ENCODE measurements at places on chromosomes 1 and 21.

- DNase-seq: no peak
These were observed 18.1 kb upstream of the PSMA5 start for GRCh38 chr1:109444346-109444745.

DNA sequence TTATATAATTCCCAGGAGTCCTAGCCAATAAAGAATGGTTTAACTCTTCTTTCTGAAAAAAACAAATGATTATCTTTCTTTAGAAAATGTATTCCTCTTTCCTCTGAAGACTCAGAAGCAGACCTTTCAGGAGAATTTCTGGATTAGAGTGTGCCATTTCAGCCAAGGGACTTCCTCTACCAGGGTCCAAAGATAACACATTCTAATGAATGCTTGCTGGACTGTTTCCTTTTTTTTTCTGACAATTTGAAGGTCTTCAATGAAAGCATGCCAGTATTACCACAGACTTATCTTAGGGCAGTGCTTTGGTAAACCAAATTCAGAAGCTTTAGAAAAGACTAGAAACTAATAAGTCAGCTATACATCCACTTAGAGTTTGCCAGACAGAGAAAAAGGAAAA is 80.5 kb downstream of the RERE start:
- DNase-seq: no peak

DNA sequence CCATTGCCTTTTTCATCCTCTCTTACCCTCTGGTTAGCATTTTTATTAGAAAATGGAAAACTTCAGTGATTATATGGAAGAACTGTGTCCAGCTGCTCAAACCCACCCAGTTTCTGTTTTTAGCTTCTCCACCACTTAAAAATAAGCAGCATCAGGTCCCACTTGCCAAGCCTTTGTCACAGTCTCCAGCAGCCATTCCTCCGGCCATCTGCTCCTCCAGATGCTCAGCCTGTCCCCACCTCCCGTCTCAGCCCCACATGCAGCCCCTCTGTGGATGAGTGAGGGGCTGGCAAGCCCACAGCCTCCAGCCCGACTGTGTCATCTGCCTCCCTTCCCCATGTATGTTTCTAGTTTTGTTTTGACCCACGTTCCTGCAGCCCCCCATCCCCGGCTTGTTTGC is 289.7 kb downstream of the HHAT start:
- DNase-seq: no peak

GRCh38 chr1:222187566-222188332 is 360.2 kb downstream of the HHIPL2 start:
- no peak for DNase-seq

DNA sequence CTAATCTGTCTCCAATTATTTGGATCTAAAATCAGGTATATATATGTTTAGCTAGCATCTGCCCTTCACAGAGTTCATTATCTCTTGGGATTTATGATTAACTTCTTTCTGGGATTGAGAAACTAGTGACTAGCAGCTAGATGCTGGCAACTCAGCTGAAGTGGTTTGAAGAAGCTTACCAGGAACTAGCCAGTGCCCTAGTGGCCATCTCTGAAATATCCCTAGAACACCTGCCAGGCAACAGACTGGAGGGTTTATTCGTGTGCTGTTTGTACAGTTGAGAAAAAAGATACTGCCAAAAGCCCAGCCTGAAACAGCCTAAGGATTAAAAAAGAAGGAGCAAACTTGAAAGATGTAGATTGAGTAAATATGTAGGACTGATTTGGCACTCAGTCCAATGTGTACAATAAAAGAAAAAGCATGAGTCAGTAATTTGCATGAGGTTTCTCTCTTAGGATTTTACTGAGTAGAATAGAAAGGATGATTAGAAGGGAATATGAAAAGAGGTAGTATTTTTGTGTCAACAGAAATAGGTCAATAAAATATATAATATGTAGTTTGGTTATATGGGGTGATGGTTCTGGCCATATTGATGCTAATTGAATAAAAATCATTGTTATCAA is 1144.6 kb upstream of the ADGRL2 start:
- DNase-seq: no peak

DNA sequence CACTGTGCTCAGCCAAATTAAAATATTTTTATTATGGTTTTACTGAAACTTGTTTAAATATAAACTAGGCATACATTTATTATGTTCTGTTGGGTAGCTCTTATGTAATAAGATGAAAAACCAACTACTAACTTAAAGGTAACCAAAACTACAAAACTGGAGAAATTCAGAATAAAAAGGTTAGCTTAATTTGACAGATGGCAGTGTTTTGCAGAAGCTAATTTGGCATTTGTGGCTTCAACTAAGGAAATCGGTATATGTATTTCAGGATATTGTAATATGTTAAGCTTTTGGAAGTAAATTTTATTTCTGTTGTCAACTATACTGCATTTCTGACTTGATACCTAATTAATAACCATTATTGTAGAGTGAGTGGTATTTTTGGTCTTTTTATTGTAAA is 18.8 kb downstream of the USP25 start:
- DNase-seq: no peak
